Stimulated activated CD4-positive, alpha-beta T cell treated with anti-CD3 and anti-CD28 coated beads, TNF-alpha, amount 100 ng/mL, for 24 hours (primary cell): ENCODE measurements at places on chromosomes 11 and 22.

GRCh38 chr11:96621161-96621560 lies 231.3 kb downstream of the JRKL start:
- DNase-seq = no peak

- peak; percentile 4 for DNase-seq
Observed at GRCh38 chr11:128776069-128776423, 82.2 kb downstream of the FLI1 start.

DNA sequence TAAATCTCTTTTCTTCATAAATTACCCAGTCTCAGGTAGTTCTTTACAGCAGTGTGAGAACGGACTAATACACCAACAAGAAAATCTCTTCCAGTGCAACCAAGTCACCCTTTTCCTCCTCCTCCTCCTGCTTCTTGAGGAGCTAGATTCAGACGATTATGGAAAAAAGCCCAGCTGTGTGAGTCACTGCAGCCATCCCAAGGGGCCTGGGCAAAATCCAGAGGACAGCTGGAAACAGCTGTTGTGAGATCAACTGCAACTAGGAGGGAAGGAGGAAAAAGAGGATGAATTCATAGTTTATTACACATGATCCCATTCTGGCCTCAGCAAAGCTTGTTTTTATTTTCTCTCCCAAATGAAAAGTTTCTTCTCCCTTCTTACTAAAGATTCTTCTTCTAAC lies 32.9 kb downstream of the RBFOX2 start:
- DNase-seq = no peak

DNA sequence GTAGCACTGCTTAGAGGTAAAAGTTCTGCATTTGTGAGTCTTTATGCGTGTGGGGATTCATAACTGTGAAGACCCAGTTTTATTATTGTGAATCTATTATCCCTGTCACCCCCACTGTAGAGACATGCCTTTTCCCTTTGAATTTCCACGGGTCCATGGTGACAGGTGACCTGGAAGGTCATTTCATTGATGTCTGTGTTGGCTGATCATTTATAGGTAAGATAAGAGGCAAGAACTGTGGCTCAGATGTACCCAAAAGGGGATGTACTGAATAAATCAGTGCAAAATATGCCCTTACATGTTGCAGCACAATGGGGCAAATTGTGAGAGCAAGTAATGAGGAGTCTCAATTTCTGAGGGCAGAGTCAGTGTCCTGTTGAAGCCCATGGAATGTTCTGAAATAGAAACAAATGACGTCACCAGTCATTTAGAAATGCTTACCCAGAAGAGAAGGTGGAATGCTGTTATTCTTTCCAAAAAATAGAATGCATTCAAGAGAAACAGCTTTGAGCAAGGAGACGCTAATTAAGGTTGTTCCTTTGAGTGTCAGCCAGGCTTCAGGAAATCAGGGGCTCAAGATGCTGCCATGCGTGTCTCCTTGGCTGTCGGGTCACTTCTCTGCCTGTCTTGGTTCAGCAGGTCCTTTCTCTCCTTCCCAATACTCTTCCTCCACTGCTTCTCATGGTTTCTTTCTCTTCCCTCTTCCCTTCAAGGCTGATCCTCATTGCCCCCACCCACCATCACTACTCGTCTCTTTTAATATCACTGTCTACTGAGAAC lies 118.7 kb upstream of the E2F8 start:
- no peak for DNase-seq

- no peak for DNase-seq
Observed at GRCh38 chr22:38802671-38803121, 8.8 kb upstream of the DNAL4 start.

DNA sequence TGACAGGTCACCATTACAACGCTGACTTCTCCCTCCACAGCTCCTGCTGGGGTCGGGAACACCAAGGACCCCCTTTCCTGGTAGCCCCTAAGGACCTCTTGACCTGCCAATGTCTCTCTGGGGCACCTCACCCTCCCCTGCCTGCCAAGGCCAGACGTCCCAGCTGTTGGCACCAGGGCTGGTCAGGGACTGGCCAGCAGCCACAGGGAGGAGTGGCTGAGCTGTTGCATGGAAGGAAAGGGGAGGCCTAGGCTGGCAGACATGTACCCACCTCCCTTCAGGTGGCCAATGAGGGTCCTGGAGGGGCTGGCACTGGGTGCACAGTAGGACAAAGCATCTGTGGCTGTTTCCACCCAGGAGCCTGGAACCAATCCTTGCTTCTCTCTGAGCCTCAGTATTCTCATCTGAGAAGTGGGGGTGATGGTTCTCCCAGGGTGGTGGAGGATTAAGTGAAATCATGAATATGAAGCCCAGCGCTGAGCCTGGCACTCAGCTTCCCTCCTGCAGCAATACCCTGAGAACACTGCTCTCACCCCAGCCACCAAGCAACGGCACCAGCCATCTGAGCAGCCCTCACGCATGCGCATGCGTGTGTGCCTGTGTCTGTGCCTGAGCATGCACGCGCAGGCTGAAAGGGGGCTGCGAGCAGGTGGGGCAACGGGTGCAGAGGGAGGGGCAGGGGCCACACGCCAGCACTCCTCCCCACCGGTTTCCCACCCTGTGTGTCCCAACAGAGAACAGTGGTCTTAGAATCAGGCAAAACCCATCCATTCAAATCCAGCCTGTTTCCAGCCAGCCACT lies 5.9 kb downstream of the KCNJ4 start:
- DNase-seq = no peak

GRCh38 chr22:44583854-44584253 lies 85.8 kb upstream of the RTL6 start:
- DNase-seq = no peak

- DNase-seq = peak; percentile 35
Observed at GRCh38 chr11:72676861-72677341, 2.7 kb upstream of the PDE2A start.

DNA sequence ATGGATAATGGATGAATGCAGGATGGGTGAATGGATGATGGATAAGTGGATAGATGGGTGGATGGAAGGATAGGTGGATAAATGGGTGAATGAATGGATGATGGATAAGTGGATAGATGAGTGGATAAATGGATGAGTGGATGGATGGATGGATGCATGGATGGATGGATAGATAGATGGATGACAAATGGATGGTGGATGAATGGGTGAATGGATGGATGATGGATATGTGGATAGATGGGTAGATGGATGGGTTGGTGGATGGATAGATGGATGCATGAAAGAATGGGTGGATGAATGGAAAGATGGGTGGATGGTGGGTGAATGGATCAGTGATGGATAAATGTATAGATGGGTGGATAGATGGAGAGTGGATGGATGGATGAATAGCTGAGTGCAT lies 564.8 kb downstream of the MIAT start:
- no peak for DNase-seq

GRCh38 chr22:42052765-42053164 lies 17.8 kb downstream of the NAGA start:
- DNase-seq = no peak

DNA sequence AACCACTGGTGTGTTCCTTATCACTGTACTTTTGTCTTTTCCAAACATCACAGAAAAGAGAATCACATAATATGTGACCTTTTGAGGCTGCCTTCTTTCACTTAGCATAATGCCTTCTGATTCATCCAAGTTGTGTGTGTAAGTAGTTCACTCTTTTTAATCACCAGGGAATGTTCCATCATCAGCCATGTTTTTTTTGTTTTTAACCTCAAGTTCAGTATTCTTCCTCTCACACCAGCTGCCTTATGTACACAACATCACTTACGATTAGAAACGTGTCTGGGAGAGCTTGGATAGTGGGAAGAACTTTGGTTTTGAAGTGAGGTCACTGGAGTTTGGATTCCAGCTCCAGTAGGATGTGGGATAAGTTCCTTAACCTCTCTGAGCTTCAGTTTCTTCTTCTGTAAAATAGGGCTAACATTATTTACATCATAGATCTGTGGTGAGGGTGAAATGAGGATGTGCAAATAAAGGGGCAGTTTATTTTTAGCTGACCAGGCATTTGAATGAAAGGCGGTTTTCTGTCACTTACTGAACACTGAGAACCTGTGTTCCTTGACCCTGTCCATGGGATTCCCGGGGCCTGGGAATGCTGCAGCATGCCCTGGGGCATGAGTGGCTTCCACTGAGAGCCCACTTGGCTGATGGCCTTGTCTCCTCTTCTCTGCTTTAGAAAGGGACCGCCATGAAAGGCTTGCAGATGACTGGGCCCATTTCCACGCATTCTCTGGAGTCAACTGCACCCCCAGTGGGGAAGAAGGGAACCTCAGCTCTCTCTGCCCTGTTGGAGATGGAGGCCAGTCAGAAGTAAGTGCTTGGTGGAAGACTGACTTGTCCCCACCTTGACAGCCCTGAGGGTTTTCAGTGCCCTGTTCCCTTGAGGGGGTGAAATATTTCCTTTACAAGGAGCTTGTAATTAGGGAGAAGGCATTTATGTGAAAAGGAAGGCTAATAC lies 92.6 kb downstream of the DEPDC5 start:
- DNase-seq = no peak

DNA sequence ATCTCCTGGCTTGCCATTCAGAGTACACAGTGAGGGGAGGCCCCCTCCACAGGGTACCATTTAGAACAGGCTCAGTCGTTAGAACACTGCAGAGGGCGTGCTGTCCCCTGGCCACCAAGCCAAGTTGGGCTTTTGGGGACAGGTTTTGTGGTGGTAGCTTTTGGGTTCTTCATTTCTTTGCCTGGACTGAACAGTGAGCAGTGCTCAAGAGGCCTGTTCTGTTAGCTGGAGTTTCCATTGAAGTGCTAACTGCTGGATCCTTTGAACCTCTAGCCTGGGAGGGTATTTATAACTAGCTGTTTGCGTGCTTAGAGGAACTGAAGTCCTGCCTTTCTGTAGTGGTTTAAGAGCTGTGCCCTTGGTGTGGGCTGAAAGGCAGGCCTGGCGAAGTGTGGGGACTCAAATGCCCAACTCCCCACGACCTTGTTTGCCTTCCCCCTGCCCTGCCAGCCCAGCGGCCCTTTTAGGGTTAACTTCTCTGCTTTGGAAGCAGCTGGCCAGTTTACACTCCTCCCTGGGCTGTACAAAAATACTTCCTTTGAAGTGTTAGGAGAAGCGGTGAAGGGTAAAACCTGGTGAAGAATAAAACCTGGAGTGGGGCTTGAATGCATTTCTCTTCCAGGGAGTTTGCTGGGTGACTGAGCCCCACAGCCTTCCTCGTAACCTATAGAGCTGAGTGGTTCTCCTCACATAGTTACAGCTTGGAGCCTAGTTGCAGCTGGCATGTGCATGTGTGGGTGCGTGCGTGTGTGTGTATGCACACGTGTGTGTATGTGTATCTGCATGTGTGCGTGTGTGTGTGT lies 34.6 kb downstream of the ZNRF3 start:
- no peak for DNase-seq

DNA sequence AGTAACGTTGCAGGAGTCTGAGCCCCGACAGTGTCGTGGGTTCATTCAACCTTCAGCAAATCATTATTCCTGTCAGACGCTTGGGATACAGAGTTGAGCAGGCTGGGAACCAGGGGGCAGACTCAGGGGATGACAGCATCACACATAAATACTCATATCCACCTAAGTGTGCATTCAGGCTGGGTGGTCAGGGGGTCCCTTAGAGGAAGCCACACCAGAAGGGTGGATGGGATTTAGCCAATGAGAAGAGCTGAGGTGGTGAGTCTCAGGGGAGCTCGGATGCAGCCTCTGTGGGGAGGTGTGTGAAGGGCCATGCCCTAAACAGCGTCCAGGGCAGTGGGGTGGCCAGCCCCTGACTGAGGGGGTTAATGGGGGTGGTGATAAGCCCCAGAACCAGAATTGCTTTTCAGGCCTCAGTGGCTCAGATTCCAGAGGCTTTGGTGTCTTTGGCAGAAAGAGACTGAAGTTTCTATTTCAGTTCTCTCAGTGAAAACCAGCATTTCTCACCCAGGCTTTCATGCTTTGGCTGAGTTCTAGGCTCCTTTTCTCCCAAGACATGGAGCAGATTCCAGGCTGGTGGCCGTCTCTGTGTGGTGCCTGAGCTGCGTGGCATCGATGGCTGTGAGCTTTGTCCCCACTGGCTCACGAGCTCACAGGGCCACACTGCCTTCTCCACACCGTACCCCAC lies 83.9 kb upstream of the CLDN5 start:
- DNase-seq = no peak

GRCh38 chr11:80307676-80308075 lies 866.8 kb upstream of the TENM4 start:
- no peak for DNase-seq

DNA sequence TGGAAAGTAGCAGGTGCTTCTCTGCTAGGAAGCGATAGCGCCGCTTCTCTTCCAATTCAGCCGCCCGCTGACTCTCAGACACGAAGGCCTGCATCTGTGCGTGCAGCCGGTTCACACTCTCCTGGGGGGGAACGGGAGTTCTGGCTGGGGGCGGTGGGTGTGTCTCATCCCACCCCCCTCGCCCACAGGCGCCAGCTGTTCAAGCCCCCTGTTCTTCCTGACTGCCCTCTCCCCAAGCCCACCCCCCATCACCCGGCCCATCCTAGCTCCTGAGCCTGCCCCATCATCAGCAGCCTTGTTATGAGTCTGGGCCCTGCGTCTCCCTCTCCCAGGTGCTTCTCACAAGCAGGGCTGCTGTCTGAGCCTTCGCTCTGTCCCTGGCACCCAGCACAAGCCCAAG lies 13.1 kb upstream of the SLC16A8 start:
- no peak for DNase-seq

DNA sequence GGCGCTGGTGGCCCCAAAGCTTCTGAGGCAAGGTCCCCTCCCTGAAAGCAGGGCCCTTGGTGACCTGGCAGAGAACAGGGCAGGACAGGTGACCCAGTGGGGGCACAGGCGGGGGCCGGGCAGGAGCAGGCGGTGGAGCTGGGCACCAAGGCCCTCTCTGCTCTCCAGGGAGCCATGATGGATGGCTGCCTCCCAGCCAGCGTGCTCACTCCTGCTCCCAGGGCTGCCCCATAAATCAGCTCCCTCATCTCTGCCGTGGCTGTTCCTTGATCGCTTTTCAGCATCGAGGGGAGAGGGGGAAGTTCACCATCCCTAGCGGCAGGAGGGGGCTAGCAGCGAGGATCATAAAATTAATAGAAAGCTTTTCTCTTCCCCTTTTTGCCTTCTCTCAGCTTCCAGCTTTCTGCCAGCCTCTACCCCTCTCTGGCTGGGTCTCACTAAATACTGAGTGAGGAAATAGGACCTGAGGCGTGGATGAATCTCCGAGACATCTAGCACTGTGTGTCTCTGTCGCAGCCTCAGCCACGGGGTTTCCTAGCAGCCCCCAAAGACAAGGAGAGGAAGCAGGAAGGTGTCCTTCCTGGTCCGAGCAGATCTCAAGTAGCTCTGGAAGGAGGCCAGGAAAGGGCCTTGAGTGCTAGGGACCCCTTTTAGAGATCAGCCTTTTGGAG lies 22.2 kb upstream of the ELFN2 start:
- no peak for DNase-seq

- DNase-seq = no peak
Observed at GRCh38 chr11:57466680-57467079, 6.4 kb downstream of the RTN4RL2 start.

GRCh38 chr11:22491555-22492225 lies 133.9 kb downstream of the FANCF start:
- no peak for DNase-seq
